ENCODE measurements at places on chromosomes 2 and 18.

GRCh38 chr2:203718087-203718486 lies 11.6 kb downstream of the CD28 start:
- DNase-seq: no peak

DNA sequence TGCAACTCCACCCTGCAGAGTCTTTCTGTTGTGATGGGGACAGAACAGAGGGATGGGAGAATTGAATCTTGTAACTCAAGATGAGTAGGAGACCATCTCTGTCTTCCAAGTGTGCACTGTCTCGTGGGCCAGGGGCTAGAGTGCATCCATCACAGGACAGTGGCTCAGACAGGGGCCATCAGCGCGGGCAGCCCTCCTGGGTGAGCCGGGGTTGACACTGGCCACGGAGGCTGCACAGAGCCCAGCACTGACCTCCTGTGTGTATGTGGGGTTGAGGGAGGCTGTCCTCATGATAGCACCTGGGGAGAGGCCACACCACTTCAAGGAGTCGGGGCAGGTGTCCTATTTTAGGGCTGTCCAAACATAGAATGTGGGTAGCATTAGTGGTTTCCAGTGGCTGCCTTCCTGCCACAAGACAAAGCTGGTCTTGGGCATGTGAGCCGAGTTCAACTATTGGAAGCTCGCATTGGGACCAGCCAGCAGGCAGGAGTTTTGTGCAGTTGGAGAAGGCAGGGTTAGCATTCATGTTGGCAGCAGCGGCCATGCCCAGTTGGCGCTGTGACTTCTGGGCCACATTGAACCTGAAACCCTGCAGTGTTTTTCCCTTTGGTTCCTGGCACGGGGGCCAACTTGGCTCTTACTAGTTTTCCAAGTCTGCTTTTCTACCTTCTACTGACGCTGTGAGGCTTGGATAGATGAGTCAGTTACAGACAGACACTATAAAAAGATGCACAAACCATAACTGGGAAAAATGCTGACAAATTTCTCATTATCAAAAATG lies 45.3 kb downstream of the ACOXL start:
- no peak for DNase-seq

GRCh38 chr2:71379086-71379485 lies 47.5 kb downstream of the ZNF638 start:
- DNase-seq: no peak

DNA sequence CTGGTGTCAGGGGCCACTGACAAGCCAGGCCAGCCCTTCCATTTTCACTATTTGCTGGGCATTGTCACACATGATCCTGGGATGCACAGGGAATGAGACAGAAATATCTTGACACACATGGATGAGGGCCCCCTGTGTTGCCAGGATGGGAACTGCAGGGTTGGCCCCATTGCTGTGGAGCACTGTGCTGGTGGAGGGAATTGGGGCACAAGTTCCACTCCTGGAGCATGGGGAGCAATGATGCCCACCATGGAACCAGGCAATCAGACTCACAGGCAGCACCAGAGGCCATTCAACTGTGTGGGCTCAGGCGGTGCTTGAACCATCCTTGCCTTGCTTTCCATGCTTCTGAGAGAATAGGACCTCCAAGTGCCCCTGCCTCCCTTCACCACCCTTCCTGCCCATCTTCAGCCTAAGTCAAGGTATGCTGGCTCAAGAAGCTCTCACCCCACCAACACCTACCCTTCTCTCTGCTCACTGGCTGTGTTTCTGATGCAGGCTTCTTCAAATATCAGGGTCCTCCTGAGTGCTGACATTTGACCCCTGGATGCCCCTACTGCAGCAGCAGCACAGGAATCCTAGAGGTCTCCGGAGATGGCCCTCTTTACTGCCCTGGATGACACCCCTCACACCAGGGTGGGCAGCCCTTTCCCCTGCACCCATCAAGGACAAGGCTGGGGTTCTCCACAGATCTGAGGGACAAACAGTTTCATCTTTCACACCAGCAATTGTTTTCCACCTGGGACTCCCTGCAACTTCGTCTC lies 11.0 kb downstream of the ADRA2B start:
- DNase-seq: no peak

- no peak for DNase-seq
Measured at GRCh38 chr2:135586148-135586547, 54.9 kb downstream of the R3HDM1 start.

- DNase-seq: no peak
Measured at GRCh38 chr18:58284699-58285448, 240.8 kb downstream of the NEDD4L start.

DNA sequence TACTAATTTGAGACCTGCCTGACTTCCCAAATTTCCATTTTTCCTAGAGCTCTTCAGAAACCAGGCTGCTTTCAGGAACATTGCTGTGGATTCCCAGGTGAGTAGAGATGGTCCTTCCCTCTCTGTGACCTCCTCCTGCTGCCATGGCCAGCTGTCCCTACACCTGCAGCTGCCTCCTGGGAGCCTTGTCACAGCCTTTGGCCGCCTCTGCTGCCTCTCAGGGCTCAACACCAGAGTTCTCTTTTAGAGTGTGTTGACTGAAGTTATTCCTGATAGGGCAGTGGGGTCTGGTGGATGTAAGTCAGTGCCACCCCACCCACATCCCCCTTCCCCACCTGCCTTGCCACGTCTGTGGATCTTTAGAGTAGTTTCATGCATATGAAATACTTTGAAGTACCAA lies 22.9 kb downstream of the SPATS2L start:
- DNase-seq: no peak

- DNase-seq: no peak
Measured at GRCh38 chr2:54496920-54497319, 40.8 kb downstream of the SPTBN1 start.

DNA sequence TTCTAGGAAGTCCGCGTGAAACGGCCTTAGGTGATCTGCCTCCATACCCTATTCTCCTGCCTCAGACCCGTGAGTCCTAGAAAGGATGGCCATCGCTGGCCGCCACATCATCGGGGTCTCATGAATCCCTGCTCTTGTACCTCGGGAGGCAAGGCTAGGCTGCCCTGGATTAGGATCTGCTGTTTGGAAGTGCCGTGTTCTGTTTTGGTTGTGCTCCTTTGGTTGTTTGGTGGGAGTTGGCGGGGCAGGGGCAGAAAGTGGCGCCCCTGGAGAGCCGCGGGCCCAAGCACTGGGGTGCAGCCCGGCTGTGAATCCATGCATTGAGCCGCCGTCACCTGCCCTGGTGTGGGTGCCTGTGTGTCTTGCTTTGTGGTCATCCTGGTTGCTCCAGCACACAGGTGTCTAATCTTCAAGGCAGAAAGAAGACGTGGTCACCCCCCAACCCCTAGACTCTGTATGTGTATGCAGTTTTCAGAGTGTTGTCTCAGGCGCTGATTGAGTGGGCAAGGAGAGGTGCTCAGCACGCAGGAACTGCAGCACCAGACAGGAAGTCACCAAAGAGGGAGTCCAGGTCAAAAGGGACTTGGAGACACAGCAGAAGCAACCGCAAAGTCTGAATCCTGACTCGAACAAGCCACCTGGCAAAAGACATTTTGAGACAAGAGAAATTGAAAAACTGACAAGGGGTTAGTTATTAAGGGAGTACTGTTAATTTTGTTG lies 80.0 kb upstream of the LDLRAD4 start:
- DNase-seq: no peak

GRCh38 chr2:60725466-60725865 lies 30.6 kb upstream of the PAPOLG start:
- DNase-seq: no peak

- no peak for DNase-seq
Measured at GRCh38 chr2:202014318-202014717, 19.3 kb upstream of the FZD7 start.

DNA sequence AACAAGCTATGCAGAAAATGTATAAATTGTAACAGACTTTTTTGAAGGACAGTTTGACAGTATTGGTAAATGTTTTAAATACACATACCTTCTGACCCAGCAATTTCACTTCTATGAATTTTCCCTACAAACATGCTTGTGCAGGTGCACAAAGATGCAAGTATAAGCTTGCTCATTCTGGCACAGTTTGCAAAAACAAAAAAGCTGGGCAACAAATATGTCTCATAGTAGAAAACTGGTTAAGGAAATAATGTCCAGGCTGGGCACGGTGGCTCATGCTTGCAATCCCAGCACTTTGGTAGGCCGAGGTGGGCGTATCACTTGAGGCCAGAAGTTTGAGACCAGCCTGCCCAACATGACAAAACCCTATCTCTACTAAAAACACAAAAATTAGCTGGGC lies 96.9 kb upstream of the NEDD4L start:
- no peak for DNase-seq

DNA sequence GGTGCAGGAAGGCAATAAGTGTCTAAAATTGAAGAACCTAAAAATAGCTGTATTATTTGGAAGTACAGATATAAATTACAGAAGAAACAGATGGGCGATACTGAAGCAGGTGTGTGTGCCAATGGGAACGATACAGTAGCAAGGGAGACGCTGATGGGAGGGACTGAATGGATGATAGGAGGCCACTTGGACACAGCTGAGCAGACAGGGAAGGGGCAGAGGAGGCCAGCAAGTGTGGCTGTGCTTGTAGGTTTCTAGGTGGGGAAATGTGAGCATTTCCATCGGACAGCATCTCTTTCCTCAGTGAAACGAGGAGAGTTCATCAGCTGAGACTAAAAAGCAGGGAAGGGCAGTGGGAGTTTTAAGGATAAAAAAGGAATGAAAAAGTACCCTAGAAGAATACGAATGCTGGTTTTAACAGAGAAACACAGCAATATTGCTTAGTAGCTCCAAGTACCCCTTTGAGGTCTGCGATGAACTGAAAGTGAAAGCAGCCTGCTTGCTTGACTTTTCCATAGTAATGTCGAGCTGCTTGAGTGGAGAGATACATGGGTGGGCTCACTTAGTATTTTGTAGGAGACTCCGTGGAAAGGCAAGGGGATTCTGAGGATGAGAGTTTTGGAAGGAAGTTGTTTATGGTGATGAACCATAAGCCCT lies 91.7 kb upstream of the EPC2 start:
- DNase-seq: no peak

DNA sequence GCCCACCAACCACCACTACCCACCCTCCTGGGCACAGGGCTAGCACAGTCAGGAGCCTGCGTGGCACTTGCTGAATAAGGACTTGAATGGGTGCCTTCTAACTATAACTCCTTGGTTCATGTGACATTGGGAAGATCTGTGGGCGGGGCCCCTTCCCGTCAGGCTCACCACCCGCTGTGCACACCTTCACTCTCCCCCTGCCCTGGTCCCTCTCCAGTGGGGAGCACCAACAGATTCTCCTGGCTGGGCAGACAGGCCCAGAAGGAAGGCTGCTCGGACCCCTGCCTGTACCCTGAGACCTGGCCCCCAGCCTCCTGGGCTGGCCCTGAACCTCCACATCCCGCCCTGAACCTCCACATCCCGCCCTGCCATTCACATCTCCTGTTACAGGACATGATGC lies 33.4 kb upstream of the POMC start:
- no peak for DNase-seq

GRCh38 chr2:218961229-218961628 lies 1.8 kb downstream of the CDK5R2 start:
- DNase-seq: no peak

- no peak for DNase-seq
Measured at GRCh38 chr2:70505613-70506391, 47.8 kb downstream of the TGFA start.
